GM23338 (cell line): ENCODE measurements at places on chromosomes 2 and 18.
A peak's percentile ranks its signal among the peaks of the same experiment; 100 is the strongest.

DNA sequence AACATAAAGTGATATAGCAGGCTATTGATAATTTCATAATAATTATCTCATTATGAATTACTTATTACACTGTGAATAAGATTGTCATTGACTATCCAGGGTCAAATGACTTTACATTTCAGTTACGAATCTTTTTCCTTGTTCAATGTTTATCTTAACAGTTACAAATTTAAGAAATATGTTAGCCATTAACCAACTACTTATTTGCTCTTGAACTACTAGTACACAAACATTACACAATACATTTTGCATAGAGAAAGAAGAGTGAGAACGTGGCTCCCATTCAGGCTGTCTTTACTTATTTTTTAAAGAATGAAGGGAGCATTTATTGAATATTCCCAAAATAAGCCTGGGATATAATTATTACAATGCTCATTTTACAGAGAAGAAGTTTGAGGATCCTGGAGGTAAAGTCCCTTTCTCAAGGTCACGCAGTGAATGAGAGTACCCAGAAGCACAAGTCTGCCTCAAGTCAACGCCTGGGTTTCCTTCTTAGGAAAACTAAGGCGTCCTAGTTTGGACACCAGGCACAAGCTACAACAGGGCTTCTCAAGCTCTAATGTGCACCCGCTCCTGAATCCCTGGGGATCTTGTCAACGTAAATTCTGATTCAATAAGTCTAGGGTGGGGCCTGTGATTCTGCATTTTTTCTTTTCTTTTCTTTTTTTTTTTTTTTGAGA lies 164.2 kb downstream of the FIGN start:
- no peaks in the 10 kb centered on the region for H3K27me3 ChIP-seq
- H3K27ac ChIP-seq = no peak overlapping the region
- H3K4me1 ChIP-seq = no peaks in the 10 kb centered on the region
- H3K36me3 ChIP-seq = no peaks in the 10 kb centered on the region

- H3K4me3 ChIP-seq = no peak overlapping the region
- peaks cover 65% of the 10 kb centered on the region for H3K36me3 ChIP-seq
- peak; percentile 37 for DNase-seq
- H3K27me3 ChIP-seq = no peaks in the 10 kb centered on the region
- no peak overlapping the region for H3K27ac ChIP-seq
Measured at GRCh38 chr2:218230882-218231281, 13.9 kb downstream of the ARPC2 start.

- no peak overlapping the region for H3K4me3 ChIP-seq
- H3K27me3 ChIP-seq = no peaks in the 10 kb centered on the region
- no peak for DNase-seq
- no peak overlapping the region for H3K27ac ChIP-seq
- peaks cover 45% of the 10 kb centered on the region for H3K4me1 ChIP-seq
Measured at GRCh38 chr2:163594497-163594896, 141.3 kb downstream of the FIGN start.

- no peak overlapping the region for H3K27ac ChIP-seq
- peaks cover 53% of the 10 kb centered on the region for H3K4me1 ChIP-seq
- peak overlapping the region; percentile 71 for H3K4me3 ChIP-seq
- no peaks in the 10 kb centered on the region for H3K27me3 ChIP-seq
- H3K36me3 ChIP-seq = no peaks in the 10 kb centered on the region
Measured at GRCh38 chr2:165791421-165792103, 2.5 kb downstream of the GALNT3 start.

DNA sequence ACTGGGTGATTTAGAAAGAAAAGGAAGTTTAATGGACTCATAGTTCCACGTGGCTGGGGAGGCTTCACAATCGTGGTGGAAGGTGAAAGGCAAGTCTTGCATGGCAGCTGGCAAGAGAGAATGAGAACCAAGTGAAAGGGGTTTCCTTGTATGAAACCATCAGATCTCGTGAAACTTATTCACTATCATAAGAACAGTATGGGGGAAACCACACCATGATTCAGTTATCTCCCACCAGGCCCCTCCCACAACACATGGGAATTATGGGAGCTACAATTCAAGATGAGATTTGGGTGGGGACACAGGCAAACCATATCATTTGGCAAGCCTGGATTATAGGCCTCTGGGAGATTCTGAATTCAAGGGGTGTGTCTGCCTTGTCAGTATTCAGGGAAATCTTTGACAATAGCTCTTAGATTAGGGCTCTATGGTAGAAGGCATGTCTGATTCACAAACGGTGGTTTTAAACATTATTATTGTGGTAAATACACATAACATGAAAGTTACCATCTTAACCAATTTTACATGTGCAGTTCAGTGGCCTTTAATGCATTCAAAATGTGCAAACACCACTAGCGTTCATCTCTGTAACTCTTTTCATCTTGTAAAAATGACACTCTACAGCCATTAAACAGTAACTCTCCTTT lies 15.3 kb upstream of the PLB1 start:
- no peaks in the 10 kb centered on the region for H3K27me3 ChIP-seq
- no peak overlapping the region for H3K4me3 ChIP-seq
- no peaks in the 10 kb centered on the region for H3K36me3 ChIP-seq
- no peak for DNase-seq

GRCh38 chr2:116141891-116142474 lies 1672.5 kb upstream of the DDX18 start:
- no peak overlapping the region for H3K27ac ChIP-seq
- peaks cover 100% of the 10 kb centered on the region for H3K27me3 ChIP-seq
- peaks cover 10% of the 10 kb centered on the region for H3K4me1 ChIP-seq
- DNase-seq = no peak

DNA sequence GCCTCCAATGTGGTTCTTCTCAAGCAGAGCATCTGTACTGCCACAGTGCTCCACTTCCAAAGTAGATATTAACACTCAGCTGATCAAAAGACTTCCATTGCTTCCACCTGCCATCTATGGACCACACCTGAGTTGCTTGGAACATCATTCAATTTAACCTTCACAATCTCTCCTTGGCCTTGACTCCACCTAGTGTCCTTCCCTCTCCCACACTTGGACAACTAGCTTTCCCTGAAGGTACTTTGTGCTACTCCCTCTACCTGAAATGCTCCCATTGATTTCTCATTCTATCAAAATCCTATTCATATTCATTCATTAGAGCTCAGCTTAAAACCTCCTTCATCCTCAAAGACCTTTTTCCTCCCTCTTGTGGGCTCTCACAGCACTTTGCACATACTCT lies 48.7 kb downstream of the SOWAHC start:
- no peak for DNase-seq
- H3K4me1 ChIP-seq = peaks cover 7% of the 10 kb centered on the region; the same call in 1 of the 2 replicates

DNA sequence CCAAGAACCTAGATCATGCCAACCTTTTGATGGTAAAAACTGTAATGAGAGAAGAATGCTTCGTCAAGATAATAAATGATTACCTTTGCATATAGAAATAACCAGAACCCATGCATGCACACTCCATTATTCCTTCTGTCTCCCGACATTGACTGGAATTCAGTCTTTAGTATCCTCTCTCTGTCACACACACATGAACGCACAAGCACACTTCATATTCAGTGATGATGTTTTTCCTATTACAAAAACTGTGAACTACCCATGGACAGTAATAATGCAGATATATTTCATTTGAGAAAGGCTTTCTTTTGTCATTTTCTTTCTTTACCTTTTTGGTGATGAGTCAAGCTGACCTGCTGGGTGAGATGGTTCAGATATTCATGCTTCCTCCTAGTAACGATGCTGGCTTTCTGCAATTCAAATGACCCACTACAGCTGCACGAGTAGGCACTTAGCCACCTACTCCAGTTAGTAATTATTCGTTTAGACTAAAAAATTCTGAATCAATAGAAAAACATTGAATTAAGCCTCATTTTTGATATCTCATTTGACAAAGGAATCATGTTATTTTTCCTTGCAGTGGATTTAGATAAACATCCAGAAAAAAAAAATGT lies 382.2 kb downstream of the TGIF1 start:
- no peak overlapping the region for H3K27ac ChIP-seq
- H3K4me1 ChIP-seq = peaks cover 17% of the 10 kb centered on the region
- no peak for DNase-seq

- no peaks in the 10 kb centered on the region for H3K27me3 ChIP-seq
- no peaks in the 10 kb centered on the region for H3K4me1 ChIP-seq
- no peaks in the 10 kb centered on the region for H3K36me3 ChIP-seq
- H3K27ac ChIP-seq = no peak overlapping the region
- H3K4me3 ChIP-seq = no peak overlapping the region
Measured at GRCh38 chr2:231633241-231633976, 40.7 kb downstream of the TEX44 start.

- H3K36me3 ChIP-seq = no peaks in the 10 kb centered on the region
- no peak overlapping the region for H3K4me3 ChIP-seq
- H3K27me3 ChIP-seq = no peaks in the 10 kb centered on the region
- DNase-seq = no peak
- H3K27ac ChIP-seq = no peak overlapping the region
Measured at GRCh38 chr2:66343259-66343658, 91.7 kb upstream of the MEIS1 start.
